CD4-positive, alpha-beta T cell (primary cell): ENCODE measurements at places on chromosomes 4 and X. TPM values are rescaled to one million over a fixed set of nuclear protein-coding genes. Genes with fewer than 3 reads are reported as not detected.

DNA sequence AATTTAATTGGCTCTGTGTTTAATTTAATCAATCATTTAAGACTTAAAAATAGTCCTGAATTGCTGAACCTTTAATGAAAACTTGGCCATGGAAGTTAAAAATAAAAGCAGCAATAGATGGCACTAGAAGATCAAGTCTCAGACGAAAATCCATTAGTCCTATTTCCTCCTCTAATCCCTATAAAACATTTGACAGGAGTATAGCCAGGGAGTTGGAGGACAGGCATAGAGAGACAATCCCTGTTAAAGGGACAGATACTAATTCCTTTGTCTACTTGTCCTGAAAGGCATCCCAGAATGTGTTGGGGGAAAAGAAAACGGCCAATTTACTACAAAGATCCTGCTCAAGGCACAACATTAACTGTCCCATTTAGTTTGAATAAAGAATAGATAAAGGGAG, 276.3 kb upstream of the TACR3 start:
- H3K4me1 ChIP-seq = no peaks in the 10 kb centered on the region
- no peak overlapping the region for H3K4me3 ChIP-seq
- H3K27ac ChIP-seq = no peak overlapping the region
- no peaks in the 10 kb centered on the region for H3K36me3 ChIP-seq
- DNase-seq = no peak

DNA sequence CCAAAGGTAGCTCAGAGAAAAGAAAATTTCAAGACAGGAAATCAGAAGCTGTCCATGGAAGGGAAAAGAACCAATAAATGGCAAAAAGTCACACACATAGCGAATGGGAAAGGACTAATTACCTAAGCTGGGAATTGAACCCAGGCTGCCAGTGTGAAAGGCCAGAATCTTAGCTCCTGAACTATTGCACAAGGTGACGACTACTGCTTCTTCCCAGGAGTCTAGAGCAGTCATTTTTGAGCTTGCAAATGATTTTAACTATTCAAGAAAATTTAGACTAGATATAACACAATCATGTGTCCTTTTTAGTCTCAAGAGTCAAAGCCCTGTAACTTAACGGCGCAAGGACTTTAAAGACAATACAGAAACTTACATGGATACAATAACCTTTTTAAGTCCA, 34.1 kb upstream of the ZNF81 start:
- H3K27ac ChIP-seq = no peak overlapping the region
- H3K27me3 ChIP-seq = no peaks in the 10 kb centered on the region
- no peak overlapping the region for H3K4me3 ChIP-seq
- DNase-seq = no peak

- H3K4me1 ChIP-seq = no peaks in the 10 kb centered on the region
- DNase-seq = no peak
- H3K4me3 ChIP-seq = no peak overlapping the region
Measured at GRCh38 chrX:72258174-72258573, 18.9 kb downstream of the RPS4X start.

GRCh38 chr4:99821918-99822503, 5.4 kb downstream of the DAPP1 start:
- H3K27ac ChIP-seq = no peak overlapping the region
- H3K4me3 ChIP-seq = no peak overlapping the region
- no peaks in the 10 kb centered on the region for H3K27me3 ChIP-seq
- H3K36me3 ChIP-seq = peaks cover 3% of the 10 kb centered on the region

PROM1 gene
- not detected for total RNA-seq

GRCh38 chr4:176467001-176467400, 147.2 kb downstream of the SPCS3 start:
- no peak overlapping the region for H3K4me3 ChIP-seq
- H3K36me3 ChIP-seq = no peaks in the 10 kb centered on the region
- no peak for DNase-seq
- no peaks in the 10 kb centered on the region for H3K27me3 ChIP-seq
- no peaks in the 10 kb centered on the region for H3K4me1 ChIP-seq
- no peak overlapping the region for H3K27ac ChIP-seq

IL2RG gene
- 213 TPM for total RNA-seq
